ENCODE measurements at places on chromosomes 5 and 9.

DNA sequence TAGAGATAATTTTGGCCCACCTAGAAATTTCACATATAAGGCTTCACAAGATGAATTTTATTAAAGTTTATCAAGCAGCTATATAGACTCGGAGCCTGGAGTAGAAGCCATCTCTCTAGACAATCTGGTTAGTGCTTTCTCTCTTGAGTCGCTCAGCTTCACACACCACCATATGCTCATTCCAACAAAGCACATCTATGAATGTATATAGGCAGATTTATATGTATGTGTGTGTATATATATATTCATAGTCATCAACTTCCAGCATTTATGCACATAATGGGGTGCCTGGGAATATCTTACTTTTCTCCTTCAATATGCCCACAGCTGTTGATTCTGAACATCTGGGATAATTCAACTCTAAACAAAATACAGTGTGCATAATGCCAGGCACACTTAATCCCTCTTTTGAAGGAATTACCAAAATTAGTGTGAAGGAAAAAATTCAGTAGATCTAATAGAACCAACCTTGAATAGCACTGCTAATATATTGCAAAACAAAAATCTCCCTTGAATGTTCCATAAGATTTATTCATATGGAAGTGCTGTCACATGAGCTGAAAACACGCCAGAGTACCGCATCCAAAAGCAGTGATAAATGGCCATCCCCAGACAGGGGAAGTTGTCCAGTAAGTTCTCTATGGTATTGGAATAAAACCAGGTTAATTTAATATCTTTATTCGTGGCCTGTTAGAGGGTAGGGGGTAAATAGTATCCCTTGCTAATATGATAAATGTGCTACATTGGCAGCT, 56.0 kb upstream of the MOCS2 start:
- DNase-seq = no peak

- DNase-seq = no peak
Measured at GRCh38 chr5:158431369-158432029, 572.6 kb upstream of the CLINT1 start.

DNA sequence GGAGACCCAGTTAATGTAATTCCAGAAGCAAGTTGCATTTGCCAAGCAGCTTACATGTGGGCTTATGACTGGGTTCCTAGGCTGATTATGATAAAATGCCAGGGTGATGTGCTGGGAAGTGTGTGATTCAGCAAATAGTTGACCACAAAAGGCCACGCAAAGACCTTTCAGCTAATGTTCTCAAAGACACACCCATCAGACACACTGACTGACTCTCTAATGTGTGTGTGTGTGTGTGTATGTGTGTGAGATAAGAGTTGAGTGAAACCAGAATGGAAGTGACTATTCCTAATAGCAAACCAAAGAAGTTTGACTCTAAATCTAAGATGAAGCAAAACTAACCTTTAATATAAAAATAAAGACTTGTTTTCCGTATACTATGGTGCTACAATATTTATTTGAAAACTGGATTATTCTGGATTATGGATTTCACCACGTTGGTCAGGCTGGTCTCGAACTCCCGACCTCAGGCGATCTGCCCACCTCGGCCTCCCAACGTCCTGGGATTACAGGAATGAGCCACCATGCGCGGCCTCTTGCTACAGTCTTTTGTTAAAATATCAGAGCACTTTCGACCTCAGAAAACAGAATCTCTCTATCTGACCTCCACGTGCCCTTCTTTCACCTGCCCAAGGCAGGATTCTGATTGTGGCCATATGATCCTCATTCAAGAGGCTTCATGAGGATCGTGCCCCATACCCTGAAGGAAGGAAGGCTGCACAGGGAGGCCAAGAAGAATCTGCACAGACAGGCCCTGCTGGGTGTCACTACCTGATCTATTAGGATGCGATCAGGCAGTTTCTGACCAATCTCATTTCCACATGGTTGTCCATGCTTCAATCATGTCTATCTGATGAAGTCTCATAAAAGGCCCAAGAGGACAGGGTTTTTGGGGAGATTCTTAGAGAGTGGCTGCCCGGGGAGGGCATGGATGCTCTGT, 75.6 kb downstream of the USP20 start:
- DNase-seq = no peak

GRCh38 chr5:36089989-36090388, 23.3 kb upstream of the UGT3A2 start:
- peak; percentile 31 for DNase-seq

DNA sequence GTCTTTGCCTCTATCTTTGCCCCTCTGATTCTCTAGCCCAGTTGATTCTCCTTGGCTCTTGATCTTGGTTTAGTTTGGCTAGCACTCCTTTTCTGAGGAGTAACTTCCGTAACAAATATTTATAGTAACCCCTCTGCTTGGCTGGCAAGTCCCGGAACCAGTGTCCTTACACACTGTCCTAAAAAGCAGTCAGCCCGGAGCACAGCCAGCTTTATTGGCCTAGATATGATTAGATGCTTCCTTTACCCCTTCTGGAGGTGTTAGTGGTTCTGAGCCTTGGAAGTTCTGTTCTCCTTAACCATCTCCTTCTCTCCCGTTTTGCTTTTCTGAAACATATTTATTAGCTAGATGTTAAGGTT, 17.0 kb upstream of the MSMP start:
- DNase-seq = no peak

GRCh38 chr9:94859891-94860290, 133.4 kb downstream of the AOPEP start:
- DNase-seq = no peak

Data from BE2C (cell line).